Hematopoietic multipotent progenitor cell (in vitro differentiated cells): ENCODE measurements at places on chromosomes 7 and 10. TPM values are rescaled to one million over a fixed set of nuclear protein-coding genes. Genes with fewer than 3 reads are reported as not detected.
A peak's percentile ranks its signal among the peaks of the same experiment; 100 is the strongest.

- no peak for DNase-seq
Measured at GRCh38 chr7:149036676-149037075, 8.4 kb upstream of the PDIA4 start.

- DNase-seq: no peak
Measured at GRCh38 chr7:1321411-1322239, 89.0 kb downstream of the UNCX start.

DNA sequence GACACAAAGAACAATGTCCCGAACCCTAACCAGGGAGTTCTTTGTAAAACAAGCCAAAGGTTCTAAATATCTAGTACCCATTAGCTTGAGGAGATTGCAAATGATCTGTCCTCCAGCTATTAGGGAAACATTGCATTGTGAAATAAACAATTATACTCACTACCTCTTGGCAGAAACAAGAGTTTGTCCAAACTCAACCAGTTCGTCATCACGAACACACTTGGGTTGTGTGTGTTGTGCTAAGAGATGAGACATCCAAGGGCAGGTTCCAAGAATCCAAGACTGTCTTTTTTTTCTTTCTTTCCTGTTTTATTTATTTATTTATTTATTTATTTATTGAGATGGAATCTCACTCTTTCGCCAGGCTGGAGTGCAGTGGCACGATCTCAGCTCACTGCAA lies 793.1 kb upstream of the AUTS2 start:
- no peak for DNase-seq

GRCh38 chr7:27459731-27460053 lies 203.0 kb downstream of the HIBADH start:
- no peak for DNase-seq

DNA sequence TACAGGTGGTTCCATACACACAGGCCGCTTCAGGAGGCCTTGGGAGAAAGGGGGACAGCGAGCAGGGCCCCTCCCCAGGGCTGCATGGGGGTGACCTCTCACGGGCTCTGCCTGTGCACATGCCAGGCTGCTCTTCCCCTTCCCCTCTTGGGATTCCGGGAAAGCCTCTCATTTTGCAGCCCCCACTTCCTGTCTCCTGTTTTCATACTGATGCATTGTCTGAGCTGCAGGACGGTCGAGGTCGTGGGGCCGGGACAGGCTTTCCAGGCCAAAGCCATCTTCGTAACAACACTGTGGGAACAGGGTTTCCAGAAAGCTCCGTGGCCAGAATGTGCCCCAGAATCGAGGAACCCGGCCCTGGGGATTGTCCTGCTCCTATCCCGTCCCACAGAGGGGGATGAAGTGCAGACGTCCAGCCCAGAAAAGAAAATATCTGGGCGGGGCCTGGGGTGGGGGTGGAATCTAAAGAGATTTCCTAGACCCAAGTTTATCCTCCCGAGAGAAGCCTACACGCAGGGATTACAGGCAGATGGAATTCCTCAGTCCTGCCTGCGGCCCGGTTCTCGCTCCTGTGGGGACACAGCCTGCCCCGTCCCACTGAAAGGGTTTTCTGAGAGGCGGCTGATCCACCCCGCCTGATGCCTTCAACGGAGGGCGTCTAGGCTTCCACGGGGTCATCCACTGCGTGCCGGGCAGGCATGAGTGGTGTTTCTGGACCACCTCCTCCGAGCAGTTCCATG lies 29.5 kb upstream of the DNAAF5 start:
- DNase-seq: no peak

- DNase-seq: no peak
Measured at GRCh38 chr7:17371671-17372524, 73.4 kb downstream of the AHR start.

DNA sequence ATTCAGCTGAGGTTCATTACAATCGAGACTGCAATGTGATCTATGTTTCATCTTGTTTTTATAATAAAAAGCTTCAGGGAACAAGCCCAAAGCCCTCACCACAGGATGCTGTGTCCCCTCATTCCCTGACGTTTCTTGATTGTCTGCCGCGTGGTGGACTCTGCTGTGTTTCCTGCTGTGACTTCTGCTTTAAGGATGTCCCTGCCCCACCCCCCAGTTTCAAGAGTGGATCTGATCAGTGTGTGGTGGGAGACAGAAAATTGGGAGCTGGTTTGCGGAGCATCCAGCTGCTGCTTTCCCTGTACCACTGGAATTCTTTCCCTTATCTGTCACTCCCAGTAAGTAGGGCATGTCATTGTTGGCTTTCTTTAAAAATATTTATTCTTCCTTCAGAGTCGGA lies 86.2 kb downstream of the CREM start:
- peak; percentile 29 for DNase-seq

The CEP41 gene
- total RNA-seq: 7.0 TPM

The SFMBT2 gene
- 4.3 TPM for total RNA-seq
